ENCODE measurements at places on chromosomes 1 and 21.

GRCh38 chr1:161172776-161173376, 4.4 kb downstream of the B4GALT3 start:
- DNase-seq: no peak

GRCh38 chr1:55249646-55250398, 34.7 kb upstream of the USP24 start:
- no peak for DNase-seq

DNA sequence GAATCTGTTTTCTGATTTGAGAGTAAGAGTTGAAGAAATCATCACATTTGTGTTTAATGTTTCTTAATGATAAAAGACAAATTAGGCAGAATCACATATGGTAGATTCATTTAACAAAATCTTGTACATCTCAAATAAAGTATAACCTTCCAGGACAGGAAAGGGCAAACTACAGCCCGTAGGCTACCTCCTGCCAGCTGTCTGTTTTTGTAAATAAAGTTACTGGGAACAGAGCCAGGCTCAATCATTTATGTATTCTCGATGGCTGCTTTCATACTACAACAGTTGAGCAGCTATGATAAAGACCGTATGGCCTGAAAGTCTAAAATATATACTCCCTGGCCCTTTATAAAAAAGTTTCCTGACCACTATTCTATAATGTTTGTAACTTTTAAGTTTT, 204.1 kb downstream of the COL24A1 start:
- DNase-seq: no peak

GRCh38 chr21:24903994-24904635, 703.2 kb downstream of the MRPL39 start:
- DNase-seq: no peak

DNA sequence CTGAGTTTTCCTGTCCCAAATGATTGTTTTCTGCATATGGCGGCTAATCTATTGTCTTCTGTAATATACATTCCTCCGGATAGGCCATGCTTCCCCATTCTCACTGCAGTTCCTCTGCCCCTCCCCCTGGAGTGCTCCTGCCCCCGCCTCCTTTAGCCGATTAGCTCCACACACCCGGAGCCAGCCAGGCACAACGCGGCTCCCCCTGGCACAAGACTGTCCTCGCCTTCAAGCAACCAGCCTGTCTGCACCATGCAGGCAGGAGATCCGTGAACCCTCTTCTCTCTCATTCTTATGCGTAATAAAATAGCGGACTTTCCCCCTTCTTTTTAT, 18.0 kb downstream of the SERTAD4 start:
- no peak for DNase-seq

- DNase-seq: no peak
Observed at GRCh38 chr1:6582370-6582769, 2.6 kb downstream of the ZBTB48 start.

DNA sequence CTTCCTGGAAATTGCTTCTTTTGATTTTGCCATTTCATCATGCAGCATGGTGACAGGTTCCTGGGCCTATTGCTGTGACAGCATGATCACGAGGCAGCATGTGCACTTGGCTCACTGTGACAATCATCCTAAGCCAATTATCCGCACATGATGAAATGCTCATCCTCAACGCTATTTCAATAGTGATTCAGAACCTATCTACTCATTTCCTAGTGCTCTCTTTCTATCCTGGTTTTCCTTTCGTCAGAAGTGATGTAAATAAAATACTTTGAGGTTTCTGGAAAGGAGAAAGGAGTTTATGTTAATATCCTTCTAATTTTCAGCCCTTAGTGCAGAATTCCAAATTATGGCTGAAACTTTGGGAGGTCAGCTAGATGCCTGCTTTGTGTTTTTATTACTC, 110.6 kb upstream of the ADAMTS5 start:
- no peak for DNase-seq

GRCh38 chr1:181021811-181022434, 747 bp downstream of the STX6 start:
- DNase-seq: peak; percentile 57

DNA sequence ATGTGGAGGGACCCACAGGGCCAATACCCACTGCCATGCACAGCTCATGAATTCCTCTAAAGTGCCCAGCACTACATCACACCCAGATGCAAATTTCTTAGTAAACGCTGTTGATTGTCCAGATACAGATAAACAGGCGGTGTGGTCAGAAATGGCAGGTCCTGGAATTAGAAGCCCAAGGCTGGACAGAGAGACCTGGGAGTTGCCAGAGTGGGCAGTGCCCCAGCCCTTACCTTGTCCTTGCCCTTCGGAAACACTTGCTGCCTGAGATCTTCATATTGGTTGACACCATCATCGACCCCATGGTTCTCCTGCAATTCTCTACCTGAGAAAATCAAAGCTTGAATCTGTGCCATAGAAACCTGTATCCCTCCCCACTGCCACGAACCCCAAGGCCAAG, 149.3 kb upstream of the ETV3 start:
- DNase-seq: no peak

All from CD4-positive, alpha-beta T cell treated with Interleukin-1 beta for 1 hour (primary cell).